ENCODE measurements at places on chromosomes 7 and 10. TPM values are rescaled to one million over a fixed set of nuclear protein-coding genes. Genes with fewer than 3 reads are reported as not detected.

DNA sequence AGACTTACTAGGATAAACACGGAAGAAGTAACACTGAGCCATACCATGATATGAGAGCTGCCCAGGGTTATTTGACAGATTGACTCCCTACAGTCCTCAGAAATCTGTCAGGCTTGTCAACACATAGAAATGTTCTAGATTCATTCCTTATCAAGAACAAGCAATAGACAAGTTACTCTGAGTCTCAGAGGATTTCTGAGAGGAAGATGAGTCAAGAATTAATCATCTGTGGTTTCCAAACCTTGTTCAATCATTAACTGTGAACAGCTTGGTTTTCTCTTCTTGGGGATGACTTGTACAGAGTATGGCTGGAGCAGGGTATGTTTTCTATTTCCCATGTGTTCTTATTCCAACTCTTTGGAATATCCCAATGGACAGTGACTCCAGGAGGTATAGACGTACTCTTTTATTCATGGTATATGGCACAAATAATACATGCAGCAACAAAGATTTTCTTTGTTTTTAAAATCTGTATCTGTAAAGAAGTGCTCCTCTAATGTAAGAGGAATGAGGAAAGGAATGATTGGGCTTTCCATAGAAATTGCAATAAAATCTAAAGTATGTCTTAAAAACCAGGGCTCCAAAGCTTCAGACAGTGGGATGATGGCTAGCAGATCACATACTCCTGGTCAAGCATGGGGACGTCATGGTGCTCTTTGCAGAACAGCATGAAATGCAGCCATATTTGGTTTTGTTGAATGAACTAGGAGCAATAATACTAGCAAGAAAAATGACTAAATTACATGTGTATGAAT lies 11.9 kb upstream of the SFR1 start:
- DNase-seq: peak; percentile 62

DNA sequence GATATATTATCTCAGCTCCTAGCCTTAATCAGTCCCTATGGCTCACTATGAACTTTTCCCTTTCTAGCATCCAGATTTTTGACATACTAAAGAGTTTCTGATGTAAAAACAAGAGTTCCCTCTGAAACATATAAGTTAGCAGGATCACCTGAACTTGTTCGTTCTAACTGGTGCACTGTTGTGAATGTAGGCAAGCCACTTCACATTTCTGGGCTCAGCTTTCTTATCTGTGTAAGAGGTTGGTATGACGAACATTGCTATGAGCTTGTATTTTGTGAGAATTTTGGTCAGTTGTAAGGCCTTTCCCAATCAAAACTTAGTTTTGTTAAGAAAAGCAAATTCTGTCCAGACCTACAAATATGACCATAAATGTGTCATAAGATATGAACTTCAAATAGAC lies 46.1 kb downstream of the MAGI2 start:
- no peak for DNase-seq

GRCh38 chr7:146146831-146147486 lies 30.4 kb downstream of the CNTNAP2 start:
- DNase-seq: no peak

DNA sequence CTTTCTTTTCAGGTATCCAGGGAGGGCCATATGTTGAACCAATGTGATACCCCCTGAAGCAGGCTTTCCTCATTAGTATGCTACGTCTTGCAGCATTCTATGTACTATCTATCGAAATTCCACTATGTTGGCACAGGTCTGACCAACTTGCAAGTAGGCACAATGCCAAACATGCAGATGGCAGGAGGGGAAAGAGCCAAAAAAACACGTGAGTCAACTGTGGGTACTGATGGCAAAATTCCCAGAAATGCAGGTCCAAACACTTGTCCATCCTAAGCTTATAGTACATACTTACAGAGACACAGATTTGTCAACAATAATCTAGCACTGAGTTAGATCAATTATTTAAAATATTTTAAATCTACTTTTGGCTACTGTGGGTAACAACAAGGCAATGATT lies 394.9 kb downstream of the DGKB start:
- no peak for DNase-seq

GRCh38 chr7:95865716-95866371 lies 93.5 kb downstream of the DYNC1I1 start:
- peak; percentile 43 for DNase-seq

- DNase-seq: no peak
These were observed 38.8 kb upstream of the FAM20C start for GRCh38 chr7:153604-154003.

GRCh38 chr10:90787393-90788198 lies 70.2 kb downstream of the HTR7 start:
- peak; percentile 47 for DNase-seq

- no peak for DNase-seq
These were observed 824 bp downstream of the LRIT2 start for GRCh38 chr10:84224411-84225028.

BMS1 gene
- 1.7 TPM for polyA plus RNA-seq

GALNT17 gene
- not detected for polyA plus RNA-seq

Data from endothelial cell of umbilical vein (primary cell).